ENCODE measurements at places on chromosomes 6 and 20.
A peak's percentile ranks its signal among the peaks of the same experiment; 100 is the strongest.

- DNase-seq = no peak
Observed at GRCh38 chr6:169960003-169960344, 208.6 kb downstream of the ERMARD start.

DNA sequence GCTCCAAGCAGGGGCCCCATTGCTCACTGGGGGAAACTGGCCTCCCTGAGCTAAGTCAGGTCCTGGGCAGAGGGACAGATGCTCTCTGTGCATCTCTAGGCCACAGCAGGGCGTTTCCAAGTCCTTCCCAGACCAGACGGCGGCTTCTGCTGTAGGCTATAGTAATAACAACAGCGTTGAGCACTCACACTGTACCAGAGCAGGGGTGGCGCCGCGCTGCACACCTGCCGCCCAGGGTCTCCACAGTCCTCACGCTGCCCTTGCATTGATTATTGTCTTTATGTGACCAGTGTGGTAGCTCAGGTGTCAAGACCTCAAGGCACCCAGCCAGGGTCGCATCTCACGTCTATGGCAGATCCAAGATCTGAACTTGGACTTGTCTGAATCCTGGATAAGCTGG is 14.9 kb upstream of the CCN5 start:
- no peak for DNase-seq

GRCh38 chr20:1370548-1371110 is 22.2 kb downstream of the FKBP1A start:
- no peak for DNase-seq

DNA sequence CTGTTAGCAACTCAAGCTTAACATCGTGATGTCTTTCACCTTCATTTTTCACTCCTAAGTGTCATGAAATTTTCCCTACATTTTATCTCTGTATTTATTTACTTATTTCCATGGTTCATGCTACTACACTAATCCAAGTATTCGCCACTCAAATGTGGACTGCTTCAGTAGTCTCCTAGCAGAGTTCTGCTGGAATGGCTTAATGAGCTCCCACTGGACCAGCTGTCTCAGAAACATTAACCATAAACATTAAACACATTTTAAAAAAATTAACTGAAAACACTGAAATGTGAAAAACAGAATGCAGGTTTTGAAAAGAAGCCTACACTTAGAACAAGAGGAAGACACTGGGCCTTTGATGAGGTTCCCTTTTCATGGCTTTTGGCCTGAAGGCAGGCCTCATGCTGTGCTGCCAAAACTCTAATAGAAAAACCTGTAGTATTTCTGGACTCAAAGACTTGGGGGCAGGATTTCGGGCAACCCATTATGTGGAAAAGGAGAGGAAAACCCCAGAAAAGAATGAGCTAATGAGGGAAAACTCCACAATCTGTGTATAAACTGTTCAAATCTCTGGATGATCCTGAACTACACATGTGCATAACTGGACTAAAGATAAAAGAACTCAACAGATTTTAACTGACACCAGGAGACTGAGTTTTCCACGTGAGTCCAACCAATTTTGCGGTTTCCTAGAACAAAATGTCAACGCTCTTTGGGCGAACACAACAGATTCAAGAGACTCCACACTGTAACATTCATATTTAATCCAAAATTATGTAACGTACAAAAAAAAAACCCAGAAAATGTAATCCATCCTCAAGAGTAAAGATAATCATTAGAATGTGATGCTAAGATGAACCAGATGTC is 33.0 kb downstream of the SAMD3 start:
- DNase-seq = no peak

- no peak for DNase-seq
Observed at GRCh38 chr20:5947276-5947675, 3.1 kb downstream of the TRMT6 start.

- DNase-seq = no peak
Observed at GRCh38 chr6:20755631-20756030, 221.4 kb downstream of the CDKAL1 start.

GRCh38 chr20:51487565-51488268 is 54.8 kb downstream of the NFATC2 start:
- DNase-seq = no peak

DNA sequence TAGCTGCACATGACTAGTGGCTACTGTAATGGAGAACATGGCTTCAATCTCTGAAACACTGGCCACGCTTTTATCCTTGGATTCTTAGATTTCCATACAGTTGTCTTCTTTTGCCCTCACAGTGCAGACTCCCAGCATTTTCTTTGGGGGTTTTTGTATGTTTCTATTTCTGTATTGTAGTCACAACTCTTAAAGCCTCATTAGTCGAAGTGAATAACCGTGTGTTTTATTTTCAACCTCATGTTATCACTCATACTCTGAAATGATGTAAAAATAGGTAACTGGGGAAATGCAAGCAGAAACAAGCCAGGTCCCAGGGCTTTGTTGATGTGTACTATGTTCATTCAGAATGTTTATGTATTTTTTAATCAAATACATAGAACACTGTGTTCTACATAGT is 162.9 kb downstream of the JARID2 start:
- no peak for DNase-seq

DNA sequence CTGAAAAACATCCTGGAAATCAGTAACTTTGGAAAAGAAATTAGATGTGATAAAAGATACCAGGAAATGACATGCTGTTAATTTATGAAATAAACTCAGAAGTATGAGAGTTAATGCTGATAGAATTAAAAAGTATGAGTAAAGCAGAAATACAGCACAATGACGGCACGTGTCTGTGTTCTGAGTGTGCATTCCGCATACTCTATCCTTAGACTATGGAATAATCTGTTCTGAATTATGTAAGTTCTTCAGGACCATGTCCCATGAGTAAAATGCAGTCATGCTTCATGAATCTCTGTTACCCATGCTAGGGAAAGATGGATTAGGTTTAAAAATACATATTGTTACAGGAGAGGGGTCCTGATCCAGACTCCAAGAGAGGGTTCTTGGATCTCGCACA is 21.7 kb downstream of the HECA start:
- DNase-seq = no peak

- no peak for DNase-seq
Observed at GRCh38 chr6:24355393-24355792, 2.5 kb downstream of the DCDC2 start.

DNA sequence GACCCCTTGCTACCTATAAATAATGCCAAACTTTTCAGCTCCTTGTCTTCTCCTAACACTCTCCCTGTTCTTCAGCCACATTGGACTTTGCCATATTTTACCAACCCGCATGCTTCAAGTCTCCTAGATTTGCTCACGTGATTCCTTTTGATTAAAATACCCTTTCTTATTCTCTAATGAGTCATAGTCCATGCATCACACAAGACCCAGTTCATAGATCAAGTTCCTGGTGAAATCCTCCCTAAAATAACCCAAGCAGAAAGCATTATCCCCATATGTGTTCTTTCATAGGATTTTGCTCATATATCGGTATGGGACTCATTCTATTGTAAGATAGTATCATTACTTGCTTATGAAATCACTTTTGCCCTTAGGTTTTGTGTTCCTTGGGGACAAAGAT is 108.9 kb upstream of the STXBP5 start:
- no peak for DNase-seq

GRCh38 chr6:18823782-18824386 is 436.7 kb downstream of the RNF144B start:
- no peak for DNase-seq

GRCh38 chr20:45987108-45987780 is 15.2 kb upstream of the ZNF335 start:
- peak; percentile 17 for DNase-seq

DNA sequence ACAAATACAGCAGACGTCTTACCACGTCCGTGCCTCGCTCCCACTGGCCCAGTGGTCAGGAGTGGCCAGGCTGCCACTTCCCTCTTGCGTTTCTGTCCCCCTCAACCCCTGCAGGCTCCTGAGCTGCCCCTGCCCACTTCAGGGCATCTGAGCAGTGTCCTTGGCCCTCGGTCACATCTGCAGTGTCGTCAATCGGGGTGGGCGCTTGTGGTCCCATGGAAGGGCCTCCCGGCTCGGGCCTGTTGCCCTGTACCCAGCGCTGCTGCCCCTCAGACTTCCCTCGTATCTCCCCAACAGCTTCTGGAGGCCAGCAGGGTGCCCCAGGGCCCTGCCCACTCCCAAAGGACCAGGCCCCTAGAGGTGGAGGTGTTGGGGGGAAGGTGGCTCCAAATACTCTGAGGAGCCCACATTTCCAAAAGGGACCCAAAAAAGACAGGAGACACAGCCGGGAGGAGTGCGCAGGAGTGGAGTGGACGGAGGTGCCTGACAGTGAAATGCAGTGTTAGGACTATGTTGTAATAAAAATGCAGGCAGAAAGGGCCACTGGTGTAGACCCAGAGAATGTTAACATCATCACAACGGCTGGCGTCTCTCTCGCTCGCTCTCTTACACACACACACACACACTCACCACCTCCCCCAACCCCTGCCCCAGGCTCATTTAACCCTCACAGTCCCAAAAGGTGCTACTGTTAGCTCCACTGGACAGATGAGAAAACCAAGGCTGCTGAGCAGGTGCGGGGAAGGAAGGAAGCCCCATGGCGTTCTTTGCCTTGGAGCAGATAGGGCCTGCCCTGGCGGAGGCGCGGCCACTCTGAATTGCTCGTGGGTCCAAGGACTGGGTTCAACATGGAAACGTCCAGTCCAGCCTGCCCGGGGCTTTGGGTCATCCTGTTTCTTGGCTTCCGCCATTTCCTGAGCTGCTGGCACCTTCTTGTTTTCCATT is 343.9 kb downstream of the ZFAND3 start:
- DNase-seq = no peak

DNA sequence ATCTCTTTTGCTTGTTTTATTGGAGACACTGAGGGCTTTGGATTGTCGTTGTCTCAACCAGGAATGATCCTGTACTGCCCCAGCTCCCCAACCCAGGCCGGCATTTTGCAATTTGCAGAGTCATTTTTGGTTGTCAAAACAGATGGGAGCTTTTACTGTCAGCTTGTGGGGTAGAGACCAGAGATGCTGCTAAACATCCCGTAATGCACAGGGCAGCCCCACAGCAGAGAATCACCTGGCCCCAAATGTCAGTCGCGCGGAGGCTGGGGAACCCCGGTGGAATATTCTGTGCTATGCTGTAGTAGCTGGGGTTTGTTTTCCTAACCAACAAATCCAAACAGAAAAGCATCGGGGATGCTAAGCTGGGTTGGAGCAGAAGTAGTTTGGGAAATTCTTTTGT is 99.7 kb downstream of the TSHZ2 start:
- DNase-seq = no peak

DNA sequence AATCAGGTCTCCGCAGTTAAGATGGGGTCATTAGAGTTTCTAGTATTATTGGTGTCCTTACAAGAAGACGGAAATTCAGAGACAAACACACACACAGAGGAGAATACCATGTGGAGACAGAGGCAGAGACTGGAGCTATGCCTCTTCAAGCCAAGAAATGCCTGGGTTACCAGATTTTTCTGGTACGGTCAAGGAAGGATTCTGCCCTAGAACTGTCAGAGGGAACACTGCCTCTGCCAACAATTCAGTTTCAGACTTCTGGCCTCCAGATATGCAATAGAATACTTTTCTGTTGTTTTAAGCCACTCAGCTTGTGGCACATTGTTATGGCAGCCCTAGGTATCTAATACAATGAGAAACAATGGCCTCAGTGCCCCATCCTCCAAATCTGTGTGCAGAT is 18.9 kb downstream of the TRMT6 start:
- no peak for DNase-seq

DNA sequence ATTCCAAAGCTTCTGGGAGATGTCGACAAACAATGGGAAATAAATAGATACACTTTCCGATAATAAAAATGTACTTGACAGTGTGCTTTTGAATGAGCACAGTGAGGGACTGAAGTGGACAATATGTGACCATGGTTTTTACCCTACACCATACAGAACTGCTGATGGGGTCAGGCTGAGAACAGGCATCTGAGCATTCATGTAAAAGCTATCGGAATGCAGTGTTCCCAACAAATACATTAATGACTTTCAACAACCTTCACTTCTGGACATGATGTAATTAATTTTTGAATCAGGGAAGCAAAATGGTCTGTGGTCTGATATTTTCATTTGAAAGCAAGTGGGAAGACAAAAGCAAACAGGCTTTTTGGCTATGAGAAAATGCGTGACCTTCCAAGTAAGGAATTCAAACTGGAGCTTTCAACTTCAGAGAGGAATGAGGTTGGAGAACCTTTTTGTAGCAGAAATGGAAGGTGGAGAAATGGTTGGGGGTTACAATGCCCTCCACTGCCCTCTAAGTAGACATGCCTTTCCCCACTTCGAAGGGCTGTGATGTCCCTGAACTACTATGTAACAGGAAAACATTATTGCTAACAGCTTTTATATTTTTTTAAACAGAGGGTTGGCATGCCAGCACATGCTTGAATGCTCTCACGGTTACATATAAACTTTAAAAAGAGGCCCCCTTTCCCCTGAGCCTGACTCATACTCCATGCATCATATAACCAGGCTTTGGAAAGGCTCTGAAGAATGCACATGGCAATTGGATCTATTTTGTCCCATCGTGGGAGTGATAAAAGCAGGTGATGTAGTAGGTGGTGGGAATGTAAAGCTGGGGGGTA is 203.5 kb upstream of the CITED2 start:
- DNase-seq = no peak

GRCh38 chr6:138008791-138009190 is 98.4 kb downstream of the PERP start:
- no peak for DNase-seq

DNA sequence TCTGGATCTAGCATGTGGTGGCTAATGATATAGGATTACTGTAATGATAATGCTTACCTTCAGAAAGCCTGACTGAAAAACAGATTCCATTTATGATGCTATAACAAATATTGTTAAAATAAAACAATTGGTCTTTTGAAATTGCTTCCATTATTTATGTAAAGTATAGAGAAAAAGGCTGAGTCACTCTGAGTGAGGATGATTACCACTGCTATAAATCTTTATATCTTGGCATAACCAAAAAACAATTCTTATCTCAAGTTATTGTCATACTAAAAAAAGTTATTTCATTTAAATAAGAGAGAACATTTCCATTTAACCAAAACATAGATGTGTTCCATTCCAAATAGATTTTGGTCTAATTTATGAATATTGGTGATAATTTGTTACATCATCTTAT is 53.0 kb upstream of the DST start:
- no peak for DNase-seq

- no peak for DNase-seq
Observed at GRCh38 chr6:135170238-135170637, 10.9 kb upstream of the MYB start.

GRCh38 chr20:15976047-15976736 is 597.1 kb downstream of the KIF16B start:
- peak; percentile 38 for DNase-seq

DNA sequence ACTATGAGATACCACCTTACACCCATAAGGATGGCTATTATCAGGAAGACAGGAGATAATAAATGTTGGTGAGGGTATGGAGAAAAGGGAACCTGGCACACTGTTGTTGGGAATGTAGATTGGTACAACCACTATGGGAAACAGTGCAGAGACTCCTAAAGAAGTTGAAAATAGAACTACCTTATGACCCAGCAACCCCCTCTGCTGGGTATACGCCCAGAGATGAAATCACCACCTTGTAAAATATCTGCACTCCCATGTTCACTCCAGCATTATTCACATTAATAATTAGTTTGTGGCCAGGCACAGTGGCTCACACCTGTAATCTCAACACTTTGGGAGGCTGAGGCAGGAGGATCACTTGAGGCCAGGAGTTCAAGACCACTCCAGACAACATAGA is 26.8 kb downstream of the ZBTB9 start:
- DNase-seq = no peak

- DNase-seq = no peak
Observed at GRCh38 chr20:41426086-41426830, 59.6 kb upstream of the EMILIN3 start.
